Hypothalamus (tissue), 51 donors: ENCODE measurements at places on chromosomes 2 and 18.

DNA sequence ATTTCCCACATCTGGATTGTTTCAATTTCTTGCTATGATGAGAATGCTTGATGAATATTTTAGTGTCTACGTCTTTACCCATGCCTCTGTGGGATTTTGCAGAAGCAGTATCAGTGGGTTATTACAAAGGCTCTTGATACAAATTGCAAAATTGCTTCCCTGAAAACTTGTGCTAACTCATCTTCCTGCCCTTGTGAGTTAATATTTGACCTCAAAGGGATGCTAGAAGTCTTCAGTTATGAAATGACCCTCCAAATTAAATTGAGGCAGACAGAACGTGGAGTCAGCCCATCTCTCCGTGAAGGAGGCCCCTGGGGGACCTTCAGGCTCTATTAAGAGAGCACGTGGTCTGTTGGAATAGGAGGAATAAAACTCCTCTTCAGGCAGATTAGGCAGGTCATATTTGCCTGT, 239.2 kb upstream of the HS6ST1 start:
- no peak for DNase-seq

GRCh38 chr2:222792001-222792611, 68.7 kb upstream of the ACSL3 start:
- DNase-seq, result peak; percentile 85

DNA sequence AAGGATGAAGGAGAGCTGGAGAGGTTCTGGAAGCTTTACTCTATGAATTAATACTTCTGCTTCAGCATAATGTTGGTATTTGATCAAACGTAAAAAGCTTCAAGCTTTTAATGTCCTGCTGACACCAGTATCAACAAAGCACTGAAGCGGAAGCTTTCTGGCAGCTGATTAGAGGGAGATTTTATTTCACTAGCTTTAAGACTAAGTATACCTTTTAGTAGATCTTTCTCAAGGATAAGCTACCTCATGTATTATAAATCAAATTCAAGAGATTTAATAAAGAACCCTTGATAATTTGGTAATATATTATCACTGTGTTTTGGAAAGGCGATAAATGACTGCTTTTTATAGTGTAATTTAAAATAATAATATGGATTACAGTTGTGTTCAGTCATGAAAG, 128.0 kb upstream of the CD302 start:
- DNase-seq, result no peak

DNA sequence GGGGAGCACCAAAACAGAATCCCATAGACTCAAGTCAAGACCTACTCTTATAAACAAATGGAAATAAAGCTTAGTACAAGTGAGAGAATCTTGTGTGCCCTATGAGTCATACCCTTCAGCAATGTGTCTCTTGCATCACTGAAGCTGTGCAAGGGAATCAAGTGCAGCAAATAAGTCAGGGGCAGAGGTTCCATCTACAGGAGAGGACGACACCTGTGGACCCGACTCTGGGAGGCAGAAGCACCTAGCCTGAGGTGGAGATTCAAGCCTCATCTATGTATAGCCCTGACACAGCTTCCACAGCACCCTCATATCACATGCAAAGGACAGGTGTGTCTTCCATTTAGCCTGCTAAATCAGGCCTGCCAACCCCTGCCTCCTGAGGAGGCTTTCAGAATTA, 298.2 kb downstream of the CNTNAP5 start:
- DNase-seq, result no peak

GRCh38 chr2:7513834-7514233, 596.6 kb downstream of the RNF144A start:
- DNase-seq, result no peak

GRCh38 chr18:42937436-42937835, 178.0 kb downstream of the RIT2 start:
- DNase-seq, result no peak

DNA sequence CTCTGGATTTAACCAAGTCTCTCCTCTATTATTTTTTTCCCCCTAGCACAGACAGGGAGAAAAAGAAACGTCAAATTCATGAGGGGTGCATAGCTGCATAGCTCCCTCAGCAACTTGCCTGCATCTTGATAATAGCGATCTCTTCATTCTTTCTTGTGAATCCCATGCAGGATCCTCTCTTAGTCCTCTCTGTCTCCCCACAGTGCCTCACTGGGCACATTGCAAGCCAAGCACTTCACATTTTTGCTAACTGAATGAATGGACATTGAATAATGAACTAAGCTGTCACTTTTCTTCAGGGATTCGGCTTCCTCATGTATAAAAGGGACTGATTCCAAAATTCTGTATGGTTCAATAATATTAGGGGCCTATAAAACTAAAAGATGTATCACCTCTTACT, 2.9 kb upstream of the EPB41L3 start:
- DNase-seq, result no peak

- DNase-seq, result no peak
Measured at GRCh38 chr2:29487967-29488555, 372.8 kb downstream of the CLIP4 start.

DNA sequence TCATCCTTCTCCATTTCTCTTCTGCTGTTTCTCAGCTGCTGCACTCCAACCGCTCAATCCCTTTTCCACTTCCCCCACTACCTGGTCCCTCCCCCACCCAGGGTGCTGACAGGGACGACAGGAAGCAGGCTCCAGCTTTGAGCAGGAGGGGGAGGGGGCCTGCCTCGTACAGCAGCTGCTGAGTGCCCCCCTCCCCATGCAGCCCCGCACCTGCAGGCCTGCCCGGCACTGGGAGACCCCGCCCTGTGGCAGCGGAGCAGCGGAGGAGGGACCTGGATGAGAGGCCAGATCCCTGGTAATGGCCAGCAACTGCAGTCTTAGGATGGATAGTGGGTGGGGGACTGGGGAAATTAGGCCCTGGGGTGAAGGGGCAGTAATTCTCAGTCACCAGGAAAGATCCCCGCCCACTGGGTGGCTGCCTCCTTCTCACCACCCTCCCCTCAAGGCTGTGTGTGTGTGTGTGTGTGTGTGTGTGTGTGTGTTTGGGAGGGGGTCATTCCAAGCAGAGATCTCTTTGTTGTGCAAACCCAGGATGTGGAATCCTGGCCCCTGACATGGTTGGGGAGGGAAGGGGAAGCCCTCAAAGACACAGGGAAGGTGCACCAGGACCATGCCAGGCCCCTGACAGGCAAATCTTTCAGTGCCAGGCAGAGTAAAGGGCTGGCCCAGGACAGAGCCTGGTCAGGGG, 6.8 kb upstream of the CRYBA2 start:
- DNase-seq, result no peak

- no peak for DNase-seq
Measured at GRCh38 chr2:32931945-32932709, 14.6 kb upstream of the LTBP1 start.

GRCh38 chr18:79785831-79786230, 11.9 kb upstream of the KCNG2 start:
- DNase-seq, result no peak

GRCh38 chr2:206824993-206825392, 59.6 kb downstream of the FASTKD2 start:
- DNase-seq, result no peak

GRCh38 chr2:49291619-49292018, 137.3 kb upstream of the FSHR start:
- DNase-seq, result no peak

GRCh38 chr2:38185012-38185491, 109.1 kb upstream of the CYP1B1 start:
- DNase-seq, result no peak

DNA sequence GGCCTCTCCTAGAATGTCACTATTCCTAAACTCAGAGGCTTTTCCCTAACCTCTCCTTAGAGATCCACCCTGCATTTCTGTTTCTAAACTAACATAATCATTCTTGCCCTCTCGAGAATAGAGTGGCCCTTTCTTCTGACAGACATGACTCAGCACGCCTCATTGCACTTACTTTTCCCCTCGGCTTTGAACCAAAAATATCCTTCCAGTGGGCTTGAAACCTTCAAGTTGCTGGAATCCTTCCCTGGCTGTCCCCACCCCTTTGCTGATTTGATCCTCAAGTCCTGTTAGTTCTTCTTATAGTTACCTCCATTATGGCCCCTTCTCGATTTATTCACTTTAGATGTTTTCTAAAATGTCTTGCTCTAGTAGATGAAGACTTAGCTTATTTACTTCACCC, 158.0 kb downstream of the LTBP1 start:
- no peak for DNase-seq

GRCh38 chr2:222561817-222562645, 93.9 kb downstream of the FARSB start:
- DNase-seq, result no peak

GRCh38 chr2:26139269-26140183, 33.4 kb upstream of the GAREM2 start:
- no peak for DNase-seq

- DNase-seq, result no peak
Measured at GRCh38 chr18:35067454-35067853, 26.2 kb downstream of the MAPRE2 start.

GRCh38 chr2:43129676-43130547, 96.5 kb downstream of the ZFP36L2 start:
- DNase-seq, result no peak

GRCh38 chr2:208608122-208608835, 201.7 kb downstream of the PTH2R start:
- no peak for DNase-seq

DNA sequence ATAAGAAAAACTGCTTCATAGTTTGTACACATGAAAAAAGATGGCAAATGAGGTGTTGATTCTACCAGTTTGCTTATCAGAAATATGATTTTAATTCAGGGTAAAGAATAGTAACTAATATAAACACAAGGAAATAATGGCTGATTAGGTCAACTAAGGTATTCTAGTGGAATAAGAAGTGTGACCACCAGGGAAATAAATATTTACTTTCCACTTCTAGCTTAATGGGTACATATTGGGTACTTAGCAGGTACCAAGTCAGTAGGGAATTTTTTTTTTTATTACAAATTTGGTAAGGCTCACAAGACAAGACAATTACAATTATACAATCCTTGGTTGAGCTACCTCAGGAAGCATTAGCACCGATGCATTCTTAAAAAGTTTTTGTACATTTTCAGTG, 135.7 kb downstream of the PLEKHA3 start:
- DNase-seq, result no peak
